ENCODE measurements at places on chromosomes 1 and 21.

DNA sequence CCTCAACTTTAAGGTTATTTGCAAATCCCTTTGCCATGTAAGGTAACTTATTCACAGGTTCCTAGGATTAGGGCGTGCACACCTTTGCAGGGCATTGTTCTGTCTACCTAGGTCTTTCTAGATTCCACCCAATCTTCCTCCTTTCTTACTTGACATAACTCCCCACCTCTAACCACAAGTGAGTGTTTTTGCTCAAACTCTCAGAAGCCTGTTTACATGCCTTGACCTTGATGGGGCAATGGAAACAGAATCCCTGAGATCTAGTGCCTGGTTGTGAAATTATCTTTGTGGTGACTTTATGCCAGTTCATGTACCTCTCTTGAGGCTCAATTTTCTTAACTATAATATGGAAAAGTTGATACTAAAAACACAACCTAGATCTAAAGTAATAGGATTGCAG is 296.6 kb downstream of the TTLL7 start:
- no peak for DNase-seq

DNA sequence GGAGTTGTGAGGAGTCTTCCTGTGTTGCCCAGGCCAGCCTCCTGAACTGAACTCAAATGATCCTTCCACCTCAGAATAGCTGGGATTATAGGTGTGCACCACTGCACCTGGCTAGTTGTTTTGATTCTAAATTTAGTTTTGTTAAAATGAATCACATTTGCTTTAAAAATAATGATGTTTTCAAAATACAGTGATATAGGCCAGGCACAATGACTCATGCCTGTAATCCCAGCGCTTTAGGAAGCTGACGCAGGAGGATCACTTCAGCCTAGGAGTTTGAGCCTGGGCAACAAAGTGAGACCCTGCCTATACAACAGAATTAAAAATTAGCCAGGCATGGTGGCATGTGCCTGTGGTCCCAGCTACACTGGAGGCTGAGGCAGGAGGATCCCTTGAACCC is 24.3 kb downstream of the RTCA start:
- DNase-seq: no peak

GRCh38 chr1:69258842-69259241 is 308.9 kb upstream of the LRRC7 start:
- no peak for DNase-seq

DNA sequence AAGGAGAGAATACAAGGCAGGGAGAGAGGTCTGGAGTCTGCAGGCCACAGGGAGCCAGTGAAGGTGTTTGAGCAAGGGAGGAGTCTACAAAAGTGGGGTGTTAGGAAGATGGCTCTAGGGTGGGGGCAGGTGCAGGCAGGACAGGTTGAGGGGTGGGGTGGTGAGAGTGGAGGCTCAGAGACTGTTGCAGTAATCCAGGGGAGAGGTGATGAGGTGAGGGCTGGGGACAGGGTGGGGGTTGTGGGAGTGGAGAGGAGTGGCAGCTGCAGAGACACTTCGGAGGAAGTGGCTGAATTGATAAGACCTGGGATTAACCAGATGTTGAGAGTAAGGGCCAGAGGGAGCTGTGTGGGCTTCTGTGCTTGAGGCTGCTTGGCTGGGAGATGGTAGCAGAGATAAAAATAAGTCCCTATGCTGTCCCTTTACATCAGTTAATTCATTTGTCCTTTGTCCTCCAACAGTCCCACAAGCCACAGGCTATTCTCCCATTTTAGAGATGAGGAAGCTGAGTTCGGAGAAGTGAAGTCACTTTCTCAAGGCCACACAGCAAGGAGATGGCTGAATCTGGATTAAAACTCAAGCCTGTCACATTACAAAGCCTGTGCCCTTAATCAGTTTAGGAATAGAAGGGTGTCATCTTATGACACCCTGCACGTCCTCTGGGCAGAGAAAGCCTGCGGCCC is 54.8 kb upstream of the SYNC start:
- DNase-seq: no peak

- no peak for DNase-seq
These were observed 9.8 kb upstream of the RAB42 start for GRCh38 chr1:28582248-28582615.

- DNase-seq: no peak
These were observed 37.3 kb upstream of the CSF3R start for GRCh38 chr1:36520056-36520455.

DNA sequence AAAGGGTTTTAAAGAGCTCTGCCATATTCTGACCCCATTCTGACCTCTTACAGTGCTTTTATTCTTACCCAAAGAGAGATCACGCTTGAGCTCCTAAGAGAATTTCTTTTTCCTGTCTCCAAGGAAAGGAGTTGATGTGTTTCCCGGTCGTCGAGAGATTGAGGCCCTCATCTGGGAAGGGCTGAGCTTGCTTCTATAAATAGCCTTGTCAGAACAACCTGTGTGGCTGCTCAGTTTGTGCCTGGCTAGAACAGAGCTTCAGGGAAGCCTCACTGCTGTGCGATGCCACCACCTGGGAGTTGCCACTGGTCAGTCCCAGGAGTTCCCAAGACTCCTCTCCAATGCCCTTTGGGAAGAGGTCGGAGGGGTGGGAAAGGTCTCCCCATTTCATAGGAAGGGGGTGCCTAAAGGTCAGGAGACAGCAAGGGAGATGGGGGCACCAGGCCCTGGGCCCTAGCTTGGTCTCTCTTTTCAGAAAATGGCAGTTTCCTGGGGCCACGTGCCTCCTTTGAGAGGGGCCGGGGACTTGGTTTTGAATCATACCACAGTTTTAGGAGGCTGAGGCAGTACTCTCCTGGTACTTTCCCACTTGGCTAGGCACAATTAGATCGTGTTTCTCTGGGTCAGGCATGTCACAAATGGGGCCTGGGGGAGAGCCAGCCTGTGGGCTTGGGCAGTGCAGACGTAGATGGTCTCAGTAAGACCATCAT is 52.1 kb downstream of the EIF2D start:
- DNase-seq: no peak

DNA sequence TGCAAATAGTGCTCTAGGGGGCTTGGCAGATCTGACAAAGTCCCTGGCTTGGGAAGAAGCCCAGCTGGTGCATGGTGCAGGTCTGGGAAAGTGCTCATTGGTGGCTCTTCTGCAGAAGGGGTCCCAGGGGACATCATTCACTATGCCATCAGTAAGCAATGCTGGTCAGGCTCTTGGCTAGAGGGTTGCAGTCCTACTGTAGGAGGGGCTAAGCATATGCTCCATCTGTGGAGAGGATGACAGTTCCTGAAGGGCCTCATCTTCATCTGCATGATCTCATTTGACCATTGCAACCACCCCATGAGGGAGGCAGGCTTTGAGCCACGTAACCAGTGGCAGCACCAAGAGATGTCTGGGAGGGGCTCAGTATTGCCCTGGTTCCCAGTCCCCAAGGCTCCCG is 31.5 kb upstream of the VASH2 start:
- DNase-seq: no peak

- DNase-seq: peak; percentile 81
These were observed 12.8 kb upstream of the CDC42 start for GRCh38 chr1:22039594-22040285.

- DNase-seq: no peak
These were observed 35.7 kb upstream of the SLC30A1 start for GRCh38 chr1:211614615-211615014.

- no peak for DNase-seq
These were observed 332.4 kb downstream of the KCNH1 start for GRCh38 chr1:210801501-210801900.

GRCh38 chr1:113058941-113059706 is 13.9 kb upstream of the LRIG2 start:
- no peak for DNase-seq

- DNase-seq: no peak
These were observed 33.5 kb upstream of the UTS2 start for GRCh38 chr1:7886405-7886745.

GRCh38 chr1:220572416-220572815 is 44.5 kb downstream of the MARK1 start:
- no peak for DNase-seq

- no peak for DNase-seq
These were observed 209.1 kb upstream of the LYPLAL1 start for GRCh38 chr1:218964471-218965185.

DNA sequence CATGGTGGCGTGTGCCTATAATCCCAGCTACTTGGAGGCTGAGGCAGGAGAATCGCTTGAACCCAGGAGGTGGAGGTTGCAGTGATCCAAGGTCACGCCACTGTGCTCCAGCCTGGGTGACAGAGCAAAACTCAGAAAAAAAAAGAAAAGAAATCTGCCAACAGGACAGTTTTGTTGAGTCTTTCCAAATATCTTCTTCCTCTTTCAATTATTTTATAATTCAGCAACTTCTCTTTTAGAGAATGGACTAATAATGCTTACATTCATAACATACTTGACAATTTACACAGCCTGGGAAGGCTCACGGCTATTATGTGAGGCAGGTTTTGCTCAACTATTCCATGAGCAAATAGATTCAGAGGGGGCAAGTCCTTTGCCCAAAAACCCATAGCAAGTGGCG is 18.1 kb downstream of the CNR2 start:
- DNase-seq: no peak

- peak; percentile 93 for DNase-seq
These were observed 29.6 kb upstream of the RGS16 start for GRCh38 chr1:182633657-182634281.

GRCh38 chr1:21762022-21762404 is 20.9 kb downstream of the USP48 start:
- DNase-seq: peak; percentile 81

DNA sequence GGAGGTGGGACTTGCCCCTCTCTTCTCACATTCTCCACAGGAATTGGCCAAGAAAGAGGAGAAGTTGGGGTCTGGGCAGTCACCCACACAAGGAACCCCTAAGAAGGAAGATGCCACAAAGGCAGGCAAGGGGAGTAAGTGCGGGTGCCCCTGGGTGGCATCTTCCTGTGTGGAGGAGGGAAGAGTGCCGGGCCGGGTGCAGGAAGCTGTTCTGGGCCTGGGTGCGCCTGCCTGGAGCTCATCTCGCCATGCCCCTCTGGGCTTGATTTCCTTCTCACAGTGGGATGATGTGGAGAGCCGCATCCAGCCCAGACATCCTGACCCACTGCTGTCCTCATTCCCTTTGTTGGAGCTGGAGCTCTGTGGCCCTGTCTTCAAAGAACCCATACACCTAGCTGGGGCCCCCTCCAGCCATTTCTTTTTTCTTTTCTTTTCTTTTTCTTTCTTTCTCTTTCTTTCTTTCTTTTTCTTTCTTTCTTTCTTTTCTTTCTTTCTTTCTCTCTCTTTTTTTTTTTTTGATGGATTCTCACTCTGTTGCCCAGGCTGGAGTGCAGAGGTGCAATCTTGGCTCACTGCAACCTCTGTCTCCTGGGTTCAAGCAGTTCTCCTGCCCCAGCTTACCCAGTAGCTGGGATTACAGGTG is 9.3 kb downstream of the LRRC71 start:
- DNase-seq: no peak

GRCh38 chr1:64229307-64229706 is 25.9 kb downstream of the UBE2U start:
- no peak for DNase-seq
